ENCODE measurements at places on chromosomes 3 and 15. TPM values are rescaled to one million over a fixed set of nuclear protein-coding genes. Genes with fewer than 3 reads are reported as not detected.

Gene ONECUT1
- 36.5 TPM for total RNA-seq

Gene PLCH1
- total RNA-seq, result 21.4 TPM

Gene GOLGA6L9
- total RNA-seq, result 6.4 TPM

Gene PAK2
- total RNA-seq, result 96.4 TPM

Gene MLF1
- total RNA-seq, result 21.0 TPM

Gene ZIC1
- total RNA-seq, result 54.3 TPM

- DNase-seq, result peak; percentile 55
Observed at GRCh38 chr3:57152151-57153143, 12.7 kb downstream of the IL17RD start.

- no peak for DNase-seq
Observed at GRCh38 chr15:70491201-70491621, 272.1 kb downstream of the UACA start.

DNA sequence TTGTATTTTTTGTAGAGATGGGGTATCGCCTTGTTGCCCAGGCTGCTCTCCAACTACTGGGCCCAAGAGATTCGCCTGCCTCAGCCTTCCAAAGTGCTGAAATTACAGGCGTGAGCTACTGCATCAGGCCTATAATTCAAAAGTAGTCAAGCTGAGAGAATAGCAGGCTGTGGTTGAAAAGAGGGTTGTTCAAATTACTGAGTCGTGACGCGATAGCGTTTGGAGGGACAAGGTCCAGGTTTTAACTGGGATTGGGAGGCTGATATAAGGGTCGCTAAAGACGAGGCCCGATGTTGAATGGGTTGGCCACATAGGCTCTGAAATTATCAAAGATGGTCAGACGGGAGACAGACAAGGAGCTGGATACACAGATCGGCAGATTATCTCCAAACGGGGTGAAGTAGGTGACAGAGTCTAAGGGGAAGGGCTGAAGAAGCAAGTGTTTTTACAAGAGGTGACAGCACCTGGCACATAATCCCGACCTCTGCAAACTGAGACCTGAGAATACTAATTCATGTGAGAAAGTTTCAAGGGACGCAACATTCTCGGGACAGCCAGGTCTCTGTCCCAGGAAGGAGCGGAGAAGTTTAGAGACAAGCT is 759 bp upstream of the ARID3B start:
- no peak for DNase-seq

- DNase-seq, result no peak
Observed at GRCh38 chr3:195128255-195129071, 142.5 kb downstream of the XXYLT1 start.

GRCh38 chr3:16608816-16609215 is 3.6 kb upstream of the DAZL start:
- DNase-seq, result no peak

DNA sequence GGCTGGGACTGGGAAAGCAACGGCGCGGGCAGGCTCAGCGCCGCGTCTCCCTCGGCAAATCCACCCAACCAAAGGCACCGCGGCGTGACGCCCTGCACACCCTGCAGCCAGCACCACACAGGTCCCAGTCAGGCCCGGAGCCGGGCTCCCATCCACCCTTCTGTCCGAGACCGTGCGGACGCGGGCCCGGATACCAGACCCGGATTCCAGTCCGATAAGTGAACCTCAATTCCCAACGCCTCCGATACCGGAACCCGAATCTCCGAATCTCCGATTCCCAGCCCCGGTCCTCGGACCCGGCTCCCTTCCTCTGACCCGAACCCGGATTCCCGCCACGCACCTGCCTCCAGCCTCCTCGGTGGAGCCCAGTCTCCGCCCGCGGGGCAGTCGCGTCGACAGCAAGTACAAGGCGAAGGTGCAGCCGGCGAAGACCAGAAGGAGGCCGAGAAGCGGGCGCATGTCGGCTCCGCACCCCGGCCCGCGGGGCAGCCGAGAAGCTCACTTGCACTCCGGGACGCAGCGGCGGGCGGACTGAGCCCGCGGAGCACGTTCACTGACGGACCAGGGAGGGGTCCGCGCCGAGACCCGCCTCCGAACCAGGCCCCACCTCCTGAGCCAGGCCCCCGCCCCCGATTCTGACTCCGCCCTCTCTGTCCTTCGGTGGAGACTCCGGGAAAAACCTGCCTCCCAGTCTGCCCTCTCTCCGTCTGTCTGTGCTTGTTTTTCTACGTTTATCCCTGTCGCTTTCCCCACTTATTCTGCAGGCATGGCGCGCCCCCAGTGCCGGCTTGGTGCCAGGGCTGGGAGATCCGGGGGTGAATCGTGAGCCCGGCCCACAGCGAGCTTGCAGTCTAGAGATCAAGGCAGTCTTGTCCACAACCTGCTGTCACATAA is at the start of gene TMEM41A:
TSS of gene TMEM41A (minus strand) at position 533 of the 894 bp plus-strand sequence. CDS start at position 459, 74 bp downstream.
- peak; percentile 95 for DNase-seq

DNA sequence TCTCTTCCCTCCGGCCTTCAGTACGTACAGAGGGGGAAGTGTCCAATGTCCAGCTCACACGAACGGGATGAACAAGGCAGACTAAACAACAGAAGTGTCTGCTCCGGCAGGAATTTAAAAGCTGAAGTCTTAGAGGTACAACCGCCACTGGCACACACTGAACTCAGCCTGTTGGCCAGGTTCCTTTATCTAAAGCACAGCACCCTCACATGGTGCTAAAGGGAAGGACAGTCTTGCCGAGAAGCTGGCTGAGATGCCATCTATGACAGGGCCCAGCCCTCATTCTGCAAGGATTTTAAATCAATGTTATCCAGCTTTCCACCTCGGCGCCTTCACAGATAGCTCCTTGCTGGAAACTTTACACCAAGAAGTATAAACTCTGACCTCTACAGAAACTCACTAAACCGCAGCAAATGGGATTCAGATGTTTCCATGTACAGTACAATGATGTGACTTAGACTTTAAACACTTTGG is 2.8 kb downstream of the ADAMTS17 start:
- DNase-seq, result peak; percentile 41

- DNase-seq, result peak; percentile 66
Observed at GRCh38 chr3:9552252-9552999, 1.2 kb downstream of the LHFPL4 start.

- no peak for DNase-seq
Observed at GRCh38 chr3:131883086-131883485, 151.7 kb downstream of the CPNE4 start.

DNA sequence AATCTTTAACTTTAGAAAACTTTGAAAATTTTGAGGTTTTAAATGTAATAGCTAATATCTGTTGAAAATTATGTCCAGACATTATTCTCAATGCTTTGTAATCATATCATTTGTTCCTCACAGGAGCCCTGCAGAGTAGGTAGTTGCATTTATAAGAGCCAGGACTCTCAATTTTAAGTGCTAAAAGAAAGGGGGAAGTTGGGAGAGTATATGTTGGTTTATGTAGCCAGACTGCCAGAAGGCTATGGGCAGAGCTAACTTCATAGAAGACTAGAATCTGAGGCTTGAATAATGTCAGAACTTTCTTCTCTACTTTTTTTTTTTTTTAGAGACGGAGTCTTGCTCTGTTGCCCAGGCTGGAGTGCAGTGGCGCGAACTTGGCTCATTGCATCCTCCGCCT is 9.1 kb downstream of the VPS8 start:
- DNase-seq, result no peak

DNA sequence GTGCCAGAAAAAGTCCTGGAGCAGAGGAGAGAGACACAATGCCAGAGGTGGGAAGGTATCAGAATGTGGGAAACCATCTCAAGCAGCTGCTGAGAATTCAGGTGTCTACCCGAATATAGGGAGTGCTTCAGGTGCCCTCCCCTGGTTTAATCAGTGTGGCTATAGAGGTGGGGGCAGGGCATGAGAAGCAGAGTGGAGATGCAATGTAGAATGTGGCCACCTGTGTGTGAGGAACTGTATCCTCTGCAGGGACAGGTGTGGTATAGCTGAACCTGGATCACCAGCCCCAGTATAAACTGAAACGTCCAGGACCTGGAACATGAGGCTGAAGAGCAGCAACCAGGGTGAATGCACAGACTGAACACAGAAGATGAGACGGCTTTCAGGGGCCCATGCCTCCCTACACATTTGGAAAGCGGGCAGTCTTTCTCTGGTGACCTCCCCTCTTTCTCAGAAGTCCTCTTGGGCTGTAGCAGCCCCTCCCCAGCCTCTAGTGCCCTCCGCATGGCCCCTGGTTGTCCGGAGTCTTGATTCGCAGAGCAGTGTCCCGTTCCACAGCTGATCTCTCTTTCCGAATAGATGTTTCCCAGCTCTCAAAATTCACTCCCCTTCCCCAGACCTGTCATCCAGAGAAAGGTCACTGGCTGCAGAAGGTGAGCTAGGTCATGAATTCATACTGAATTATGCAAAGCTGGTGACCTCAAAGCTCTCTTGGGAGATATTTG is 103.1 kb downstream of the ABHD5 start:
- no peak for DNase-seq

GRCh38 chr3:157247391-157247790 is 87.4 kb upstream of the CCNL1 start:
- no peak for DNase-seq

DNA sequence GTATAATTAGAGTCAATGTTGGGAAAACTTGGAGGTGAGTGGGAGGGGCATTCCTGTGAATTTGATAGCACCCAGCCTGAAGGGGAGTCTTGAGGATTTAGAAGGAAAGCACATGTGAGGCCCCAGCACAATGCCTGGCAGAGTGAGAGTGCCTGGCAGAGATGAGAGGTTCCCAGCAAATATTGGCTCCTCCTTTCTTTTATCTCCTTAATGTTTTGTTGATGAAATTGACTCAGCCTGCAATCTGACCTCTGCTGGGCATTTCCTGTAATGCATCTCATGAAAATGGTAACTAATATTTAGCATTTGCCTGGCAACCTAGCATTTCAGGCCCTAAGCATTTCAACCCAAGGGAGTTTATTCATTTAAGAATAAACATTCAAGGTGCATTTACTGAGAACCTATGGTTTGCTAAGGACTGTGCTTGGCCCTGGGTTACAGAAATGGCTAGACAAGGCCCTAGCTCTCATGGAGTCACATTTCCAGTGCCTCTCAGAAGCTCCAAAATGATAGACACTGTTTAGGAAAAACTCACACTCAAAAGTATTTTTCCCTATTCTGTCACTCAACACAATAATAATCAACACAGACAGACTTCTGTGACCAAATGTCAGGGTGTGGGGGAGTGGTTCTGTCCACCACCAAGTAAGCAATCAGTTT is 19.0 kb downstream of the PDHB start:
- peak; percentile 53 for DNase-seq

DNA sequence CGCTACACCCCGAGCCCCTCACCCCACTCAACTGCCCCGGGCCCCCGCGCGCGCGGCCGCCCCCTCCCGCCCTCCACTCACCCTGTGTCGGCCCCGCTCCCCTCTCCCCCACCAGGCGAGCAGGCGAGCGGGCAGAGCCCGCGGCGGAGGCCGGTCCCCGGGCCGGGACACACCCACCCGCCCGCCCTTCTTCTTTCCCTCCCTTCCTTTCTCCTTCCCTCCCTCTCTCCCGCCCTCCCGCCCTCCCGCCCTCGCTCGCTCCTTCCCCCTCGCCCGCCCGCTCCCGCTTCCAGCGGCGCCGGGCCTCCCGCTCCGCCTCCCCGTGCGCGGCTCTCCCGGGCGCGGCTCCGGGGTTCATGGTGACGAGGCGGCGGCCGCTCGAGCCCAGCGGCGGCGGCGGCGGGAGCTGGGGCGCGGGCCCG is at the start of gene CTDSPL:
TSS of gene CTDSPL (plus strand) at position 261 of the 422 bp plus-strand sequence. CDS start 320 bp downstream, outside the sequence.
- DNase-seq, result peak; percentile 27

GRCh38 chr15:93296759-93297500 is 207.9 kb upstream of the RGMA start:
- DNase-seq, result no peak

GRCh38 chr3:27378331-27378730 is 9.1 kb upstream of the NEK10 start:
- DNase-seq, result no peak

DNA sequence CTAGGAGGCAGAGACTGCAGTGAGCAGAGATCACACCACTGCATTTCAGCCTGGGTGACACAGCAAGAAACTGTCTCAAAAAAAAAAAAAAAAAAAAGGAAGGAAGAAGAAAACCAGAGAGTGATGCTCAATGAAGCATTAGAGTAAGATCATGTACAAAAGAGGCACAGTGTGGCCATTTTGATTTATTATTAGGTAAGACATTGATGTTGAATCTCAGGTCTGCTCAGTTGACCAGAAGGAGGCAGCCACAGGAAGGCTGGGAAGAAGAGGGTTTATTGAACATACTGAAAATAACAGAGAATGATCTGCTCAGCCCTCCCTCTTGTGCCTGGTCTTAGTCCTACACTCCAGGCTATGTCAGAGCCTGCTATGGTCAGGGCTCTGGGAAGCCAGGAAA is 15.6 kb downstream of the LRRK1 start:
- no peak for DNase-seq

Data from neural crest cell (in vitro differentiated cells).